Umbilical cord (tissue), 2 donors: ENCODE measurements at places on chromosomes 12 and 14.
A peak's percentile ranks its signal among the peaks of the same experiment; 100 is the strongest.

- DNase-seq = peak; percentile 54
Measured at GRCh38 chr14:92785667-92786426, 8.3 kb upstream of the GOLGA5 start.

- no peak for DNase-seq
Measured at GRCh38 chr12:85527192-85527591, 247.2 kb downstream of the ALX1 start.

DNA sequence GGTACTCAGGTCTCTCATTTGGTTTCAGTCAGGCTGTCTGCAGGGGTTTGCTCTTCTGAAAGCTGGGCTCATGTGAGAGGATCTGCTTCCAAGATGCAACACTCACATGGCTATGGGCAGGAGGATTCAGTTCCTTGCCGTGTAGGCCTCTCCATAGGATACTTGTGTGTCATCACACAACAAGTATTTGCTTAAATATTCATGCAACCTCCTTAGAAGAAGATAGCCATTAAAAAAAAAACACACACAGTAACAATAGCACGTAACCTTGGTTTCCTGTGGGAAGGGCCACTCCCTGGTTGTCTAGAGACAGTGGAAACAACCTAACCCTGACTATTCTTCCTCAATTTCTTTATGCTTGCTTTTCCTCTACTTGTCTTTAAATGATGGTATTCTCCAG is 31.8 kb upstream of the CLEC4E start:
- no peak for DNase-seq

GRCh38 chr12:8847435-8847834 is 25.0 kb downstream of the A2ML1 start:
- DNase-seq = no peak

GRCh38 chr12:62933602-62934238 is 1.2 kb downstream of the PPM1H start:
- DNase-seq = no peak

DNA sequence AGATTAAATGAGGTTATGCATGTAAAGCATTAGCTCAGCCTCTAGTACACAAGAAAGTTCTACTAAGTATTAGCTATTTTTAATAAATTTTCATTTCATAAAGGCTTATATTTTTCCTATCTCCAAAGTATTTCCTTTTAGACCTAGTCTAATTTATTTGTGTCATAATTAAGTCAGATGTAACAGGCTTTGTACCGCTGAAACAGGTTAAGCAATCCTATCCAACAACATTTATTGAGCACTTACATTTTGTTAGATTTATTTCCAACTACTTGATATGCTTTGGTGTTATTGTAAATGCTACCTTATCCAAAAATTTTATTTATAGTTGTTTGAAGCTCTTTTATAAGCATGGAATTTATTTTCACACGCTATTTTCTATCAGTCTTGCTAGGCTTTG is 1.8 kb upstream of the PARP2 start:
- DNase-seq = no peak

GRCh38 chr14:87492561-87492960 is 500.4 kb downstream of the GALC start:
- no peak for DNase-seq

DNA sequence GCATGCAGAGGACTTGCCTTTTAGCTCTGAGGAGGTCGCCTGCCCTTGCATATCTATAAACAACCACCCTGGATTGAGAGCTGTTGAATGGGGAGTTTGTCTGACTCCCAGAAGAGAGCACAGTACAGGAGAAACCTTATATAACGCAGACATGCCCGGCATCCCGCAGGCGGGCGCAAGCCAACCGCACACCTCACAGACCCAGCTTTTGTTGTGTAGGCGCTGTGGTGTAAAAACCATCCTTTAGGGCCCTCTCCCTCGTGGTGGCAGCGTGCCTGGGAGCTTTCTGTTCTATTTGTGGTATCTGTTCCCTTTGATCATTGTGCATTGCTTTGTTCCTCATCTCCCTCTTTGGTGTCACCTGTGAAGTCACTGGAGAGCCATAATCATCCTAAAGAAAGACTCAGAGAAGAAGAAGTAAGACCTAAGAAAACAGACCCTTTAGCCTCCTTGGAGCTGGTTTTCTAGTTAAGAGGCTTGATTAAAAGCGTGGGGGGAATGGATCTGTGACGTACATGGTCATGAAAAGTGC is 77.7 kb downstream of the ETV6 start:
- no peak for DNase-seq

- DNase-seq = peak; percentile 12
Measured at GRCh38 chr14:64249363-64249762, 44.8 kb downstream of the ESR2 start.

DNA sequence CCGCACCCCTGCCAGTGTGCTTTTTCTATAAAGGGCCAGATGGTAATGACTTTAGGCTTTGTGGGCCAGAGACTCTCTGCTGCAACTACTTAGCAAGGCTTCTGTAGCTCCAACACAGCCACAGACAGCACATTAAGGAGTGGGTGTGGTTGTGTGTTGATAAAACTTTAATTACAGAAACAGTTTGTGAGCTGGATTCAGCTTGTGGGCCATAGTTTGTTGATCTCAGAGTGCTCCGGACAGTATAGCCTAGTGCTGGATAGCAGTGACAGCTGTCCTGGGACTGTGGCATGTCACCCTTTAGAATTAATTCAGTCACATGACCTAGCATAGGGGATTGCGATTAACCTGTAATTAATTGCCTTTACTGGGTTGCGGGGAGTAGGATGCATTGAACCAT is 109.7 kb downstream of the ZNF664 start:
- no peak for DNase-seq

GRCh38 chr12:109879351-109880042 is 844 bp downstream of the GLTP start:
- peak; percentile 41 for DNase-seq

GRCh38 chr14:70771781-70772212 is 37.5 kb downstream of the MAP3K9 start:
- DNase-seq = no peak

- no peak for DNase-seq
Measured at GRCh38 chr14:98056946-98057345, 1215.1 kb downstream of the BCL11B start.

GRCh38 chr14:38868399-38869290 is 234.4 kb downstream of the SEC23A start:
- no peak for DNase-seq

DNA sequence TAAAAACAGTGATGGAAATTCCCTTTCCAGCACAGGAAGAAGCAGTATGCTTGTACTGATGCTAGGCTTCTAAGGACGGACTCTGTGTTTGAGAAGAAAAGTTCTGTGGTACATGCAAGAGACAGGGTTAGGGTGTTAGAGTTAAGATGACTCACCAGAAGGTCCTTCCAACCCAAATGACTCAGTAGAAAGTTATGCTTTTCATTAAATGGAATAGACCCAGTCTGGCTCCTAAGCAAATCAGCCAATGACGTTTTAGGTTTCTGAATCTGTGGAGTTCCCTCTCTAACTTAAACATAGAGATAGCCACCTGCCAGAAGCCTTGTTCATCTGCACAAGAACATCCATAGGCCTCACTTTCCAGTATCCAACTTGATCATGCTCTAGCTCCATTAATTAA is 5.7 kb downstream of the PTHLH start:
- DNase-seq = peak; percentile 44

GRCh38 chr12:8065991-8066594 is at the start of gene C3AR1:
C3AR1 (minus strand) TSS chr12:8066359; CDS start chr12:8060185, 6,174 bp downstream.
- DNase-seq = peak; percentile 53

GRCh38 chr12:121287267-121287954 is 9.1 kb downstream of the CAMKK2 start:
- no peak for DNase-seq

GRCh38 chr14:96062010-96062409 is 22.8 kb downstream of the C14orf132 start:
- no peak for DNase-seq

DNA sequence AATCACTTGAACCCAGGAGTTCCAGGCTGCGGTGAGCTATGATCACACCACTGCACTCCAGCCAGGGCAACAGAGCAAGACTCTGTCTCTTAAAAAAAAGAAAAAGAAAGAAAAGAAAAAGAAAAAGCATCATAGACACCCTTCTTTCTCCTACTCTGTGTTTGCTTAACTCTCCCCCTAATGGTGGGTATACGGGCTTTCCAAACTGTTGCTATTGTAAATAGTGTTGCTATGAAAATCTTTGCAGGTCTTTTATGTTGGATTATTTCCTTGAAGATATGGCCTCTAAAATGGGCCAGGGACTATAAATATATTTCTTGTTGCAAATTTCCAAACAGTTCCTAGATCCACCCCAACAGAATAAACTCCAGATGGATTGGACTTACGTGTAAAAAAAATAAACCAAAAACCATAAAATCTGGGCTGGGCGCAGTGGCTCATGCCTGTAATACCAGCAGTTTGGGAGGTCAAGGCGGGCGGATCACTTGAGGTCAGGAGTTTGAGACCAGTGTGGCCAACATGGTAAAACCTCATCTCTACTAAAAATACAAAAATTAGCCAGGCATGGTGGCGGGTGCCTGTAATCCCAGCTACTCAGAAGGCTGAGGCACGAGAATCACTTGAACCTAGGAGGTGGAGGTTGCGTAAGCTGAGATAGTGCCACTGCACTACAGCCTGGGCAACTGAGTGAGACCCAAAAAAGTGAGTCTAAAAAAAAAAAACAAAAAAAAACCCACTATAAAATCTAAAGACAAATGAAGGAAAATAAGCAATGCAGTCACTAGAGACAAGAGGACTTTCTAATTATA is 25.9 kb downstream of the NFKBIA start:
- DNase-seq = no peak

DNA sequence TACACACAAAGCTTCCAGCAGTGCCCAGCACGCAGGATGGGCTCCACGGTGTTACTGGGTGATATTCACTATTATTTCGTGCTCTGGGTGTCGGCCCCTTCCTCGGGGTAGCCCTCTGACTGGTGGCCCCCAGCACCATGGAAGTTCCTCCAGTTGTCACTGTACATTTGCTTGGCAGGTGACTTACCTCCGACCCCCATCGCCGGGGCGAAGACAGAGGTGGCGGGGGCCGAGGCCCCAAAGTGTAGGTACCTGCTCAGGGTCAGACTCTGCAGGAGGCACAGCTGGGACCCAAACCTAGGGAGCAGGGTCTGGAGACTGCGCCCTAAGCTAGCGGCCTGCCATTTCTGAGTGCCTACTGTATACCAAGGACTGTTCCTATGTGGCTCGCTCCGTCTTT is 98.9 kb downstream of the RFLNA start:
- DNase-seq = no peak

- no peak for DNase-seq
Measured at GRCh38 chr14:88063811-88064210, 58.9 kb downstream of the GPR65 start.

DNA sequence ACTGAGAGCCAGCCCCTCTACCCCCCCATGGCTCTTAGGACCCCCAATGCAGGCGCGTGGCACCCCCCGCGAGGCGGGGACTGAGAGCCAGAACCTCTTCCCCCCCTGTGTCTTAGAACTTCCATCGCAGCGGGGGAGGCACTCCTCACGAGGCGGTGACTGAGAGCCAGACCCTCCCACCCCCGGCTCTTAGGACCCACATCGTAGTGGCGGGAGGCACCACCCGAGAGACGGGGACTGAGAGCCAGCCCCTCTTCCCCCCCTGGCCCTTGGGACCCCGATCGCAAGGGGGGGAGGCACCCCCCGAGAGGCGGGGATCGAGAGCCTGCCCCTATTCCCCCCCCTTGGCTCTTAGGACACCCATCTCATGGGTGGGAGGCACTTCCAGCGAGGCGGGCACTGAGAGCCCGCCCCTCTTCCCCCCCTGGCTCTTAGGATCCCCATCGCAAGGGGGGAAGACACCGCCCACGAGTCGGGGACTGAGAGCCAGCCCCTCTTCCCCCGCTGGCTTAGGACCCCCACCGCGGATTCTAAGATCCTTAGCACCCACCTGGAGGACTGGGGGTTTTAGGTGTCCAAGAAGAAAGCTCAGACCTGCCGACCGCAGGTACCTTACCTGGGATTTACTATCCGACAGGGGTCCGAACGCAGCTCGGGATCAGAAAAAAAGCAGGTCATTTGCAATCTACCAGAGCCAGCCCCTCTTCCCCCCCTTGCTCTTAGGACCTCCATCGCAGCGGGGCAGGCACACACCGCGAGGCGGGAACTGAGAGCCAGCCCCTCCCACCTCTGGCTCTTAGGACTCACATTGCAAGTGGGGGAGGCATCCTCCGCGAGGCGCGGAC is 44.9 kb downstream of the DDX11 start:
- peak; percentile 19 for DNase-seq

DNA sequence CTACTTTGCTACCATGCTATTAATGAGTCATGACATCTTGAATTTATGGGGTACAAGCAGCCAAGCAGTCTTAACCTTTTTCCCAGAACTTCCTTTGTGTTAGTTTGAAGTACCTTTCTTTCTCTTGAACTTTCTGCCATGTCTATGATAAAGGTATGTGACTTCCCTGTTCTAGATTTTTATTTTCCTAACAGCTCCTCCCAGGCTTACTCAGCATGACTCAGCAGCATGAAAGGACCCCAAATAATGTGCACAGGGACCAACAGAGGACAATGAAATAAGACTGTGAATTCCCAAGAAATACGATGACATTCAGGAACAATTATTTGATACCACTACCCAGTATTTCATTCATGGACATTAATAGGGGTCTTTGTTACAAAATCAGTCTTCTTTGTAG is 60.0 kb downstream of the TTC6 start:
- DNase-seq = no peak

GRCh38 chr12:2756756-2757155 is 38.0 kb upstream of the FKBP4 start:
- DNase-seq = no peak

- DNase-seq = no peak
Measured at GRCh38 chr12:89494411-89495231, 30.0 kb downstream of the GALNT4 start.

GRCh38 chr14:34569750-34570149 is 30.2 kb upstream of the EAPP start:
- DNase-seq = no peak

DNA sequence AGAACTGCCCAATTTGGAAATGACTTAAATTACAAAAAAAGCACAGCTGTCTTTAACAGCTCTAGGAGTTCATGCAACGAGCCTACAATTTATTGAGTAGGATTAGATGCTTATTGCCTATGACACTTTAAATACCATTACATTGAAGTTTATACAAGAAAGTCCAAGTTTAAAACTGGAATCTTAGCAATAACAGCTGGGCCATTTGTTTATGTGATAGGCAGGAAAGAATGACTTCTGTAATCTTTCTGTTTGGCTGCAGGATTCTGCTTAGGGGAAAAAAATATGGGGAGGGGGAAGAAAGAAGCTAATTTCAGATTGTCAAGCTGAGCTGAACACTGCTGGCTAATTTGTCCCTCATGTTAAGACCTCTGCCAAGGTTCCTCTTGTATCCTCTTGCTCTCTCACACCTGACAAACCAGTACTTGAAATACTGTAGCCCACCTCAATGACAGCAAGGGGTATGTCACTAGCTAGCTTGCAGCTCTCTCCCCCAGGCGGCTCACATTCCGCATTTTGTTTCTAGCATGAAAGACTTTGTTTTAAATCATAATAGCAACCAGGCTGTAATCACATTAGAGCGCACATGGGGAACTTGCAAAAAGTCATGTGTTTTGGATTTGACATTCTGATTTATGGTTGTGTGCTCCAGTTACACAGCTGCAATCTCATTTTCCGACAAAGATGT is 384.8 kb downstream of the BMP4 start:
- DNase-seq = peak; percentile 21
